ENCODE measurements at places on chromosomes 7 and 10.

DNA sequence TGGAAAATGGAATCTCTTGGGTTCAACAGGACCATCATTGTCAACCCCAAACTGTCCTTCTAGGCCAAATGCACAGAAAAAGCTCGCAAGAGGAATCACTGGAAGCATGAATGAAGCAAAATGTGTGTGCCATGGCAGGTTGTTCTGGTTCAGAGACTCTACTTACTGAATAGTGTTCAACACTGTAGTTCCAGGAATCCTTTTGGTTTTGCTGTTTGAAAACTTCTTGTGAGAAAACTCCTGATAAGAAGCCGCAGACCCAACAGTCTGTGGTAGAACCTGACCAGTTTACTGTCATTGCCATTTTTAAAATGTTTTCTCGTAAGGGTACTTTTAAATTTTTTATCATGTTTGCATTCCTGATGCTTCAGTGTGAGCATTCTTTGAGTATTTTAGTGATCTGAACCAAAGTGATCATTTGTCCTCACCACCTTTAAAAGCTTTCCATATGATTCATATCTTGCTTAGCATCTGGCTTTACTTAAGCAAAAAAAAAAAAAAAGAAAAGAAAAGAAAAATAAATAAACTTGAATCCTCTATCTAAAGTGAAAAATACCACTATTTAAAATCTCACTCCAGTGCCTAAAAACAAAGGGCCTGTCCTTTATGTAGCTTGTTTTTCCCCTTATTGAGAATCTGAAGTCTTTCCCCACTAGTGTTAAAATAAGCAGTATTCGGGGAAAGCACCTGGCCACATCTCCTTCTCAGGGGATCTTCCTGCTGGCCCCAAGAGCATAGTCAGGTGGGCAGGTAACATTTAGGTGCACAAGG, 92.4 kb downstream of the WNT2 start:
- DNase-seq: no peak

GRCh38 chr10:12628964-12629766, 279.8 kb downstream of the CAMK1D start:
- DNase-seq: peak; percentile 47

GRCh38 chr7:143222782-143223181, 945 bp downstream of the TAS2R40 start:
- DNase-seq: no peak

- no peak for DNase-seq
Observed at GRCh38 chr10:110616493-110617033, 27.6 kb upstream of the RBM20 start.

DNA sequence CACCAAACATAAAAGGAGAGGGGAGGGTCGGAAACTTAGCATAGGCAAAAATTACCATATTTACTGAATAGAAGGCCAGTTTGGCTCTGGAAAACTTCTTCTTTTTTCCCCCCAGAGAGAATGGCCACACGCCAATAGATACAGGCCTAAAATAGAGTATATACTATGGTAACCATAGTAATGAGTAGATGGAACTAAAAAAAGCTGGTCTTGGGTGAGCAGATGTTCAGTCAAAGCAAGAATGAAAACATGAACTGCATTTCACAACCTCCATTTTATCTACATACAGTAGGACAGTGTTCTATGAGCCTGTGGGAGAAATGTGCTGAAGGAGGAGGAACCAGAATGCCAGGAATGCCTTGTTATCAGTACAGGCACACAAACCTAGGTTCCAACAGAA, 141.7 kb upstream of the SEMA3A start:
- no peak for DNase-seq

DNA sequence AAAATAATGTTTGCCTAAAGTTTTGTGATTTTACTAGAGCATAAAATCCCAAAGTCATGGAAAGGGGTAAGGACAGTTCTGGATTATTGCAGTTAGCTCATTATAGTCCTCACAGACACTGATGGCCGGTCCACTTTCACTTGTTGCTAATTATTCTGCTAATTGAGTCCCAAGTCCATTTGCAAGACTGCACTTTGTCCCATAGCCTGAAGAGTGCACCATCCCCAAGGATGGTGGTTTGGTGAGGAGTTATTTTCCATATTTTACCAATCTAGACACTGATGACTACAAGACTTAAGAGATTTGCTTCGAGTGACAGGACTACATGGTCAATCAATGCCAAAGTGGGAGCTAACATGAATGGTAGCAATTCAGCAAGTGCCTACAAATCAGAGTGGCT, 181.8 kb upstream of the CACNA2D1 start:
- no peak for DNase-seq

GRCh38 chr7:29463504-29464158, 100.0 kb upstream of the PRR15 start:
- no peak for DNase-seq

DNA sequence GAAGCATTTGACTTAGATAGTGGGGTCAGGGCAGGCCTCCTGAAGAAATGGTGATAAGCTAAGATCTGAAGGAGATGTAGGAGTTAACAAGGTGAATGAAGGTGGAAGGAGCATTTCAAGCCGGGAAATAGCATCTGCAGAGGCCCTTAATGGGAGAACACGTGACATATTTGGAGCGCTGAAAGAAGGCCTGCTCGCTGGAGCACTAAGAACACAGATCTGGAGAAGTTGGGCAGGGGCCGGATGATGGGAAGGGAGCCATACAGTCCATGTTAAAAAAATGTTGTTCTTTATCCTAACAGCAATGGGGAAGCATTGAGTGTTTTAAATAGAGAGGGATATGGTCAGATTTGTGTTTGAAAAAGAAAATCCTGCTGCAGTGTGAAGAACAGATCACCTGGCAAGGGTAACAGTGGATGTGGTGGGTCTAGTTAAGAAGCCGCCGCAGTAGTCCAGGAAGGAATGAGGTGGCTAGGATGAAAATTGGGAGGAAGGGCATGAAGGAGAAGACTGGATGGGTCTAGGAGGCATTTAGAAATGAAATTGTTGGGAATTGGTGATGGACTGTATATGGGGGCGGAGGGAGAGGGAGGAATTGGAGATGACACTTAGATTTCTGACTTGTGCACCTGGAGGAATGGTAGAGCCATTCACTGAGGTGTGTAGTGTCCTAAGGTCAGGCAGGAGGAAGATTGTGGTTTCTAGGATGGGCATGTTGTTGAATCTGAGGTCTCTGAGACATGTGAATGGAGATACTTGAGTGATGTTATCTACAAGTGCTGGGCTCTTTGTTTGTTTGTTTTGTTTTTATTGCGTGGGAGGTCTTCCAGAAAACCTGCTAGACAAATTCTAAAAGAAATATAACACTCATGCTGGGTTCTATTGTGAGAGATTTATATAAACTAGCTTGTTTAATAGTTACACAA, 58.4 kb downstream of the MET start:
- no peak for DNase-seq

DNA sequence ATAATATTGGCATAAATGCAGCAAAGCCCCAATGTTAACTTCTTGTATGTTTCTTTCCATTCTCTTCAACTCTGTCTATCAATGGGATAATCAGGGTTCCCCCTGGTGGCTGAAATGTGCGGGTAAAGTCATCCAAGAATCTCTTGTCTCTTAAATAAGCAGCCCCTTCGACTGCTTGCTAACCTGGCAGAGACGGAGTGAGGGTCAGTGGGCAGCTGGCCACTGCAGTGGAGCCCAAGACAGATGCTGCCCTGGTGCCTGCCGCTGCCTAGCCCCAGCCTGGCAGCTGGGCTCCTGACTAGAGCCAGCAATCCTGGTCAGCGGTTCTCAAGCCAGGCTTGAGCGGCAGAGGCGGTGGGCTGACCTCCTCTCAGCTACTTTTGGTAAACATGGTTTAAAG, 248.9 kb downstream of the COBL start:
- DNase-seq: peak; percentile 53

DNA sequence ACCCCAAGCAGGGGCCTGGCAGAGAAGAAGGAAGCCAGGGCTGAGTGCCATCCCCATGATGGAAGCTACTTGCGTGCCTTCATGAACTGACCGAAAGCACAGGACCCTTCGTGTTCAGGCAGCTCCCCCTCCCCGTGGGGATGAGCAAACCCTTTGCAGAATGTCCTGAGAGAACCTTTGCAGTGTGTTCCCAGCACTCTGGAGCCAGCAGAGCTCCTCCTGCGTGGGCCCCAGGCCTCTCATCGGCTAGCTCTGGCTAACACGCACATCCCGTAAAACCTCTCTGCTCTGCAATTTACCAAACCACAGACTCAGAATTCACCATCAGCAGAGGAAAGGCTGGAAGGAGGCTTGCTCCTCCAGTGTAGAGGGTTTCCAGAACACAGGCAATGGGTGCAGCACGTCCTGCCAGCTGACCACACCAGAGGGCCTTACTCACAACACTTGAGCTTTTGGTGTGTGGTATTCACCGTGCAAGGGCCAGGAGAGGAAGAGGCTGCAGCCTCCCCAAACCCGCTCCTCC, 3.1 kb downstream of the SH3PXD2A start:
- no peak for DNase-seq

- DNase-seq: no peak
Observed at GRCh38 chr10:91628383-91628782, 4.5 kb downstream of the PPP1R3C start.

DNA sequence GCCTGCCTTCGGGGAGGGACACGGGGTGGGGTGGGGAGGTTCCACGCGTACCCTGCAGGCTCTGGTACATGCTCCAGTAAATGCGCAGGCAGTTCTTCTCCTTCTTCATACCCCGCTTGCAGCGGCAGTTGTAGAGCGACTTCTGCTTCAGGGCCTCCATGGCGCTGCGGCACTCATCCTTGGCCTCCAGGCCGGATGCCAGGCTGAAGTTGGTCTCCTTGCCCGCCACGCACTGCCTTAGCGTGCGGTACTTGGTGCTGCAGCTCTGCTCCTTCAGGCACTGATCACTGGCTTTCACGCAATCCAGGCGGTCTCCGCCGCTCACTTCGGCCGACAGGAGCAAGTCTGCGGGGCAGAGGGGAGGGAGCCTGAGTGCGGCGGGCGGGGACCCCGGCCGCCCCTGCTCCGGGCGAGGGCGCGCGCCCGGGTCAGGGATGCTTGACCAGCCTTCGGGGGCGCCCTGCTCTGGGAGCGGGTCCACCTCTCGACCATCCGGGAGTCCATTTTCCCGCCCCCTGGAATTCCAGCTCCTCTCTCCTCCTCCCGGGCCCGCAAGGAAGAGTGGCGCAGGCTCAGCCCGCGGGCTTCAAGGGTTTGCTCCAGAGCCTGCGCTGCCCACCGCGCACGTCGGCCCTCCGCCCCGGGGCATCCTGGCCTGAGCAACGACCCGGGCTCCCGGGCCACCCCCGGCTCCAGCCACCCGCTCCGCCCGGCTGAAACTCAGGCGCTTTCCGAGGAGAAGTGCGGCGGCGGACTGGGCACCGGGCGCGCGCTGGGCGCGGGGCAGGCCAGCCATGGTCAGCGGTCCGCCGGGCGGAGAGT, 2.0 kb downstream of the GFRA1 start:
- no peak for DNase-seq

GRCh38 chr7:47327698-47328391, 254.1 kb downstream of the TNS3 start:
- DNase-seq: peak; percentile 71

DNA sequence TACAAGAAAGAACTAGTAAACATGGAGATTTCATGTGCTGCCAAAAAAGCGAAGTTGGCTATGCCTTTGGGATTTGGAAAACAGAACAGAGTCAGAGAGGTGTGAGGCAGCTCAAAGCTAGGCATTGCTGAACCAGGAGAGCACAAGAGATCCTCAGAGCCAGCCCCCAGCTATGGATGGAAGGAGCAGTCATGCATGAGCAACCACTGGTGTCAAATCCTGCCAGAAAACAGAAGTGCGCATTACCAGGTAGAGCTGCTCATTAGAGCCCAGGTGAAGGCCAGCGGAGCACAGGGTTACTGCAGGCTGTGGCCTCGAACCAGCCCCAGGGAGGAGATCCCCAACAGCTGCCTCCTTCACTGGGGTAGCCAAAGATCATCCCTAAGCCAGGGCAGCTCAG, 173.2 kb upstream of the KIAA1217 start:
- no peak for DNase-seq

- DNase-seq: no peak
Observed at GRCh38 chr7:81143856-81144255, 225.0 kb upstream of the SEMA3C start.

- DNase-seq: peak; percentile 39
Observed at GRCh38 chr10:88389456-88389855, 193.7 kb downstream of the RNLS start.
